Ovary (tissue), 10 donors: ENCODE measurements at places on chromosomes 5 and 9.

- DNase-seq: no peak
Observed at GRCh38 chr9:106970219-106970975, 107.4 kb downstream of the ZNF462 start.

- DNase-seq: no peak
Observed at GRCh38 chr9:132032238-132032950, 47.3 kb downstream of the MED27 start.

GRCh38 chr9:131739959-131740648, at the start of gene RAPGEF1:
Gene RAPGEF1 (minus strand): TSS chr9:131740076. CDS start chr9:131739830, 246 bp downstream.
- DNase-seq: peak; percentile 78

GRCh38 chr9:503881-504852, 289.5 kb downstream of the DOCK8 start:
- peak; percentile 74 for DNase-seq

DNA sequence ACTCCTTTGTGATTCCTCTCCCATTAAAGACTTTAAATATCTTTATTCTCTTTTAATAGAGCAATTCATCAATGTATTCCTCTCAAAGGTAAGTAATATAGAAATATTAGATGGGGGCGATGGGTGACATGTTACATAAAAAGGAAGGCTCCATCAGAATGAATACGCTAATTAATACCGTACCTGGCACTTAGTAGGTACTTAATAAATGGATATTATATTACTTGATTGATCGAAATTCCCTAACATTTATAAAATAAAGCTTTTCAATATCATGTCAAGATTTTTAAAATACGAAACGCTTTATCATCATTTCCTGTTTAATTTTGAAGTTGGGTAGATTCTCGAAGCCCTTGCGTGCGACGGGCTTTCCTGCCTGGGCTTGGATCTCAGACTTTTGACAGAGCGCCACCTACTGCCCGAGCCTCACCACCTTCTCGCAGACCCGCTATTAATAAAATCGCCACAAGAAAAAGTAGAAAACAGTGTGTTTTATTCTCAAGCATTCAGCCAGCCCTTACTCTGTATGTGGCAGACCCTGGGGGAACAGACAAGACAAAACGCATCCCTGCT, 99.4 kb downstream of the C5orf15 start:
- DNase-seq: peak; percentile 64

GRCh38 chr9:111842313-111842712, 47.6 kb upstream of the SHOC1 start:
- no peak for DNase-seq

DNA sequence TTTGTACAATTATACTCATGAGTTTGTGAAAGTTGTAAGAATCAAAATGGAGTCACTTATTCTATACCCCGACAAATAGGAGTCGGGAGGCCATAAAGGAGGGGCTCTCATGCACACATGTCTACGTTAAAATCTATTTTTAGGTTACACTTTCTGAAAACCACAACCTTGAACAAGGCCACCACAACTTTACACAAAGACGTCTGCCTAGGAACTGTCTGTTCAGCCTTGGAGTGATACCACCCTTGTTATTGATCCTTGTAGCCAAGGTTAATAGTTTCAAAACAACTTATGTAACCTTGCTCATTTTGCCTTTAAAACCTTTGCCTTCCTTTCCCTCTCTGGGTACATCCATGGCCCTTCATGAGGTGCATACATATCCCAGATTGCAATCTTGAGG, 4.1 kb upstream of the NDFIP1 start:
- DNase-seq: no peak

- no peak for DNase-seq
Observed at GRCh38 chr9:29297592-29297991, 1724.3 kb upstream of the C9orf72 start.

DNA sequence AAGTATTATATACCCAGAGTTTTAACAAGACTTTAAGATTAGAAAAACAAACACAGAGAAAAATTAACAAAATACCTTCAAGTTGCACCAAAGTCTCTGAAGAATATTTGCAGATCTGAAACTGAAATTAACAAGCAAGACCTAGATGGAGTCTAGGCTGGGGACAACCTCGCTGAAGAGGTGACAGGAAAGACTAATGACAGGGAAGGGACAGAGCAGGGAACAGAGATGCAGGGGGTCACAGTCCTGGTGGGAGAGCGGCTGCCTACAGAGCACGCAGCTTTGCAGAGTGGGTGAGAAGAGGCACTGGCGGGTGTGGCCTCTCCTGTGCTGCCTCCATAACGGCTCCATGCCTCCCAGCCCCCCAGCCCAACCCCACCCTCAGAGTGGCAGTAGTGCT, 13.5 kb downstream of the RETREG1 start:
- DNase-seq: no peak

GRCh38 chr9:21770871-21771560, 31.4 kb upstream of the MTAP start:
- DNase-seq: no peak

DNA sequence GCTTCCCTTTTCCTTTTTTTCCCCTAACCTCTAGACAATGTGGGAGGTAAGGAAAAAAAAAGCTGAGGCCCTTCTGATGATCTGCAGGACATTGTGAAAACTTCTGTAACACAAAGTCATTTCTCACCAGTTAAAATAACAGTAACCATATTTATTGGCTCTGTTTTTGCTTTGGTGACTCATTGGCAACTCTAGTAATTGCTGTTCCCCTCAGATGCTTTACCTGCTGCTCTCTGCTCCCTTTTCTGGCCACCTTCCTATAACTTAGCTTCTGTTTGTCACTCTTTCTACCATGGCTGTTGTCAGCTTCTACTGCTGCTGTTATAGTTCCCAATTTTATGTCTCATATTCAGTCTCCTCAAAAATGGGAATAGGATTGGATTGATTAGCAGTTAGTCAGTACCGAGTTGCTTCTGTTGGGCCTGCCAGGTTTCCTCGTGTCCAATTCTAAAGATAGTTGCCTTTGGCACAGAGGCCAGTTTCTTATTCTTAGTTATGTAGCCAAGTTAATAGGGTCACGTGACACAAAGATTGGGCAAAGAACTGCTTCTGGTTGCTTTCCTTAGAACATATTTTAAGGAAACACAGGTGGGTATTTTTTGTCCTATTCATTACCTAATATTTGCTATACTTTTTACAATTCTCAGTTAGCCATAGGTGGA, 16.8 kb downstream of the SCAMP1 start:
- no peak for DNase-seq

- DNase-seq: no peak
Observed at GRCh38 chr5:62306323-62306895, 403 bp downstream of the KIF2A start.

DNA sequence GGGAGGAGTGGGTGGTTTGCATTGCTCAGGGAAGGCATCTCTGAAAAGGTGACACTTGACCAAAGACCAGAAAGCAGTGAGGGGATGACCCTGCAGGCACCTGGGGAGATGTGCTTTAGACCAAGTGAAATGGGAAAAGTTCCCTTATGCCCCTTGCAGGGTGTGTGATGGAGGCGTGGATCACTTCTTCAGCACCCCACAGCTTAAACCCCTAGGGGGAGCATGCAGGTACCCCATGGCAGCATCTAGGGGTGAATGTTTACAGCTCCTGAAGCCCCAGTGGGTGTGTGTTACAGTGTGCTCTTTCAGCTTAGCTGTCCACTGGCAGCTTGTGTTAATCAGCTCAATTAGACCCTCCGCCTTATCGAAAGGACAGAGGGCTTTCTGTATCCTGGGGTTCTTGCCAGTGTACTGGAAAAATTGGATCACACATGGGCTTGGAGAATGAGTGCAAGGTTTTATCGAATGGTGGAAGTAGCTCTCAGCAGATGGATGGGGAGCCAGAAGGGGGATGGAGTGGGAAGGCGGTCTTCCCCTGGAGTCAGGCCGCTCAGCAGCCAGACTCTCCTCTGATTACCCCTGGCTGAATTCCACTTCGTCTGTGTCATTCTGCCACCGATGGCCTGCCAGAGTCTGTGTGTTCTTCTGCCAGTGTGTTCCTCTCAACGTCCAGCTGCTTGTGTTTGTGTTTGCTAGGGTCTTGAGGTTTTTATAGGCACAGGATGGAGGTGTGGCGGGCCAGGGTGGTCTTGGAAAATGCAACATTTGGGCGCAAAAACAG, 6.3 kb downstream of the BHMT2 start:
- DNase-seq: no peak

GRCh38 chr5:10935536-10935935, 174.5 kb upstream of the DAP start:
- no peak for DNase-seq

- DNase-seq: no peak
Observed at GRCh38 chr9:86649913-86650312, 295.7 kb upstream of the TUT7 start.

- no peak for DNase-seq
Observed at GRCh38 chr5:102742215-102742614, 12.9 kb upstream of the PAM start.

GRCh38 chr5:98458004-98458403, 315.5 kb upstream of the RGMB start:
- DNase-seq: no peak
